ENCODE measurements at places on chromosomes 13 and 19. TPM values are rescaled to one million over a fixed set of nuclear protein-coding genes. Genes with fewer than 3 reads are reported as not detected.

Gene GARIN5A
- total RNA-seq, result 1.8 TPM

Gene ZNF468
- total RNA-seq, result 13.9 TPM

Gene LTBP4
- total RNA-seq, result 521 TPM

Gene OR7D2
- total RNA-seq, result not detected

Gene ANGPTL8
- not detected for total RNA-seq

Gene ZNF418
- 15.8 TPM for total RNA-seq

Gene ZNF829
- total RNA-seq, result 11.5 TPM

Gene TRAPPC5
- total RNA-seq, result 17.3 TPM

Gene PODNL1
- total RNA-seq, result 0.55 TPM

Gene CTXN1
- 14.9 TPM for total RNA-seq

Gene FCAR
- total RNA-seq, result 0.40 TPM

Gene OSCAR
- not detected for total RNA-seq

Gene IL12RB1
- 0.61 TPM for total RNA-seq

Gene KASH5
- total RNA-seq, result not detected

Gene ELSPBP1
- not detected for total RNA-seq

Gene WDR88
- not detected for total RNA-seq

Gene LHFPL6
- total RNA-seq, result 95.1 TPM

Gene RNF225
- total RNA-seq, result not detected

Gene RGS9BP
- not detected for total RNA-seq

Gene EID2
- total RNA-seq, result 6.1 TPM

Gene FFAR1
- not detected for total RNA-seq

Gene ERICH6B
- not detected for total RNA-seq

Gene PPAN
- 30.9 TPM for total RNA-seq

Gene LYPD3
- total RNA-seq, result 2.4 TPM

DNA sequence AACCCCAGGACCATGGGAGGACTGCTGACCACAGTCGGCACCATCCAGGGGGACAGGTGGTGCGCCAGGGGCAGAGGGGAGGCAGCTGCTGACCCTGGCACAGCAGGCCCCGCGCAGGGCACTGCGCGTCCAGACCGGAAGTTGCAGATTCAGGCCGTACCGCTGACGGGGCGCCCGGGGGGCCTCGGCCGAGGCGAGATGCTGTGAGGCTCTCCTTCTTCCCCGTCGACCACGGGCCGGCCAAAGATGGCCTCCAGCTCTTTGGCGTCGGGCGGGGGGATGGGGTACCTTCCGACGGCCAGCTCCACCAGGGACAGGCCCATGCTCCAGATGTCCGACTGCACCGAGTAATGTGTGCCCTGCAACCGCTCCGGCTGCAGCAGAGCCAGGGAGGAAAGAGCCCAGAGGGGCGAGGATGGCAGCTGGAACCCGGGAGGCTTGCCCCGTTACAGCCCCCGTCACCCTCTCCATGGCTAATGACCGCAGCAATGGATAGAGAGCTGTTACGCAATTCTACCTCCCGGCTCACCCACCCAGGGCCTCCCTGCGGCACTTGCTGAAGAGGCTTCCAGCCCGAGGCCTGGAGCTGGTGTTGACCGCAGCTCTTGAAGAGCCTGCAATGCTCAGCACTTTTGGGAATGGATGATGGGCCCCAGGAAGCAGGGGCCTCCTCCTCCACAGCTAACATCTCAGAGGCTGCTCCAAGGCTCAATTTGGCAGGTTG, 24.7 kb downstream of the MAP2K2 start:
- no peak for DNase-seq

- no peak for DNase-seq
These were observed 7.9 kb downstream of the PBX4 start for GRCh38 chr19:19610376-19611202.

- DNase-seq, result no peak
These were observed at the start of gene CAMSAP3 for GRCh38 chr19:7595466-7596133. TSS of gene CAMSAP3 (plus strand) at chr19:7595863. CDS start at chr19:7596003, 140 bp downstream.

DNA sequence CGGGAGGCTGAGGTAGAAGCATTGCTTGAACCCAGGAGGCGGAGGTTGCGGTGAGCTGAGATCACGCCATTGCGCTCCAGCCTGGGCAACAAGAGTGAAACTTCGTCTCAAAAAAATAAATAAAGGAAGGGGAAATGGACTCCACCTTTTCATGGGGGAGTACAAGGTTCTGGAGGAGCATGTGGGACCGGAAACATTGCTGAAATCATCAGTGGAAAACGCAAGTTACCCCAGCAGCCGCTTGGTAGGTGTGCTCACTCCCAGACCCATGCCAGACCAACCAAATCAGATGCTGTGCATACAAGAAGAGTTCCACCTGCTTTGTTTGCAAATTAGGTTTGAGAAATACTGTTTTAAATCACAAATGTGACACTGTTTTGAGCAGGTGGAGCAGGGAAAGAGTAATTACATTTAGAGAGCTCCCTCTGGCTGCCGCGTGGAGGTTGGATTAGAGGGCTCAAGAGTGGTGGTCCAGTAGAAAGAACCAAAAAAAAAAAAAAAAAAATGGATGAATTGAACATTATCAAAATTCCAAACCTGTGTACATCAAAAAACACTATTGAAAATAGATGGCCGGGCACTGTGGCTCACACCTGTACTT, 4.9 kb downstream of the ERICH4 start:
- DNase-seq, result no peak

GRCh38 chr13:70911286-70911685, 803.0 kb upstream of the KLHL1 start:
- DNase-seq, result no peak

GRCh38 chr19:33861950-33862349, 65.3 kb downstream of the KCTD15 start:
- DNase-seq, result no peak

- no peak for DNase-seq
These were observed 93.2 kb downstream of the FRY start for GRCh38 chr13:32124743-32125142.

GRCh38 chr13:38391341-38391740, 41.7 kb downstream of the UFM1 start:
- DNase-seq, result no peak

DNA sequence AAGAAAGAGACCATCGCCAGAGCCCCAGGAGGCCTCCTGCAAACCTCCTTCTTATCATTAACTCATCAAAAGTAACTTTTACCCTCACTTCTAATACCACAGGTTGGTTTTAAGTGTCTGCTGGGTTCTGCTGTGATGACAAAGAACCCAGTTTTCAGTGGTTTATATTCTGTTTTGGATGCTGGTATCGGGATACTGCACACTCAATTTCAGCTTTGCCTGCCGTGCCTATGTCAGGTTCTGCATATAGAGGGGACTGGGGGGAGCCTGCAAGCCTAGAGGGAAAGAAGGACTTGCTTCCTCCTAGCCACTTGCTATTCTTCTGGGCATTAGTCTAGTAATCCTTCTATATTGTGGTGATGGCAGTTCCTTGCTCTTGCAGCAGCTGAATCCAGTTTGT, 242.4 kb downstream of the KCNRG start:
- no peak for DNase-seq

GRCh38 chr13:66858163-66858562, 372.0 kb downstream of the PCDH9 start:
- no peak for DNase-seq

DNA sequence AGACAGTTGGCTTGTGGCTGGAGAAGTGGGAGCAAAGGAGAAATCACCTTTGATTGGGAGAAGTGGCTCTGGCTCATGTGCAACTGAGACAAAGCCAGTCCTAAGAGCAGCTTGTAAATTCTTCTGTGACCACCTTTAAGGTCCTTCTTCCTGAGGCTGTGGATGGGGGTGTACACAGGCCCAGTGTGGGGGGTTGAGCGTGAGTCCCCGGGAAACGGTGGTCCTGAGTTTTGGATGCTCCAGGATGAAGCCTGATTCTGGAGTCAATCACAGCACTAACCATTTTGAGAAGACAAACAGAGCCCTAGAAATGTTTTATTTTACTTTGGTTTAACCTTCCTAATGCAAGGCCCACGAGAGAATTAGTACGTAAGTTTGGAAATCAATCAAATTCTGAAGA, 3.9 kb upstream of the CEBPA start:
- no peak for DNase-seq

DNA sequence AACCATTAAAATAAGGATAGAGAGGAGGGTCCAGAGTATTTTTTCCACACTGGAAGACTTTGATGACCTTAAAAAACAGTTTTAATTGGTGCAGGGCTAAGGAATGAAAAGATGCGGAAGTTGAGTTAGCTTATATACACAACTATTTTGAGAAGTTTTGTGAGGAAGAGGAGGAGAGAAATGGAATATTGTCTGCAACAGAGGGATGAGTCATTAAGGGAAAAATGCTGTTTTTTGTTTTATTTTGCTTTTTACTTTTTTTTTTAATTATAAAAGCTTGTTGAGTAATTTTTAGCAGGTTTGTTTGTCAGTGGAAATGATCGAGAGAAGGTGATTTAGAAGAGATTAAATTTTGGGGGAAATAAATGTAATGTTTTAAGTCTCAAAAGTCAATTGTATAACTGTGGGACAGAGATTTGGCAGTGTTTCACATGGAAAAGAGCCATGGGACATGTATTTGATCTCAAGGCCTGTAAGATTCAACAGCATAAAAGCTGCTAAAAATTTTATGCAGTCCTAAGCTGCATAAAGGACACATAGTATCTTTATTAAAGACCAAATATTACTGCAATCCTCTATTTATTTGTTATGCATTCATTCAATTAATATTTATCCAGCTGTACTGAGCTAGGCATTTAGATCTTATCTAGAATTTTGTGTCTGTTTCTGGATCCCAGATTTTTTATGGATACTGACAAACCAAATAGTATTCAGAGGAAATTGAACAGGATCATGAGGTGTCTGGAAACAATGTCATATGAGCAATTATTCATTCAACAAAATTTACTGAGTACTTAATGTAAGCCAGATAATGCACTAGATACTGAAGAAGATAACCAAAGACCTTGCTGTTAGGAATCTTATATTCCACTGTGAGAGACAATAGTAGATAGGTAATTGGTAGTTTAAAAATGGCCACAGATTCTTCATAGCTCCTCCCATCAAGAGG, 72.7 kb downstream of the DNAJC15 start:
- no peak for DNase-seq

GRCh38 chr13:100388923-100389322, 199.7 kb downstream of the GGACT start:
- DNase-seq, result no peak

GRCh38 chr13:44155422-44156293, 218.0 kb upstream of the SERP2 start:
- peak; percentile 86 for DNase-seq

GRCh38 chr13:47639738-47640447, 361.2 kb downstream of the SUCLA2 start:
- DNase-seq, result no peak

DNA sequence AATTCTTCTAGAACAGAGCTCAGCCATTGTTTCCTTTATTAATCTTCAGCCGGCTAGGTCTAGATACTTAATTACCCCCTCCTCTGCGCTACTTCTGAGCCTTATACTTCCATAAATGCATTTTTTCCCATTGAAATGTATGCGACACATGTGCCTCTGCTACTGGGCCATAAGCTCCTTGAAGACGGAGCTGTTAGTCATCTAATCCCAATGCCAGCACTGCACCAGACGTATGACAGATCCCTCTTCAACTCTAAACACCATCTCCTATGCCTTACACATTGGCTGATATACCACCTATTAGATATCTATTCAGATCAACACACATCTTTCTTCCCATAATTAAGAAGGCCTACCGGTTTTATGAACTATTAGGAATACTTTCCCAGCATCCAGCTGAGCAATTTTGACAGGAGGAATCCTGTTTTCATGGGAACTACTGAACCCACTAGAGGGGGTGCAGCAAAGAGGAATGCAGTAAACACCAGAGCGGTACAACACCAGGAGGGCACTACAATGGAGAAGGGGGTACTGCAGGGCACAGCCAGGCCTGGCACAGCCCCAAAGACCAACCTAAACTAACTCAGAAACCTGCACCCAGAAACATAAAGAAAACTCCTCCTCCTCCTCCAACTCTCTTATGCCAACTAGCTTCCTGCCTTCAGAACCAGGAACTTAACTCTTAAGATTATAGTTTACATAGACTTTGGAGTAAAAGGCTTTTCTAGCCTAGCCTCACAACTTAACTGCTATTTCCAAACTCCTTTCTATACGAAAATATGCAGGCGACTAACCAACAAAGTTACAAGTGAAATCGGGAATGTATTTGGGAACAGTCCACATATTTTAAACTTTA, 18.7 kb downstream of the STK24 start:
- no peak for DNase-seq

- no peak for DNase-seq
These were observed 54.0 kb upstream of the ATP12A start for GRCh38 chr13:24625870-24626849.

GRCh38 chr13:43698758-43699157, 88.0 kb downstream of the ENOX1 start:
- no peak for DNase-seq

GRCh38 chr13:98507282-98507797, 69.6 kb downstream of the STK24 start:
- peak; percentile 62 for DNase-seq

- no peak for DNase-seq
These were observed 156.6 kb downstream of the IRS2 start for GRCh38 chr13:109629737-109630136.

- no peak for DNase-seq
These were observed 1.3 kb upstream of the PTOV1 start for GRCh38 chr19:49849433-49850220.

GRCh38 chr13:25920277-25920676, 131.5 kb downstream of the SHISA2 start:
- no peak for DNase-seq

DNA sequence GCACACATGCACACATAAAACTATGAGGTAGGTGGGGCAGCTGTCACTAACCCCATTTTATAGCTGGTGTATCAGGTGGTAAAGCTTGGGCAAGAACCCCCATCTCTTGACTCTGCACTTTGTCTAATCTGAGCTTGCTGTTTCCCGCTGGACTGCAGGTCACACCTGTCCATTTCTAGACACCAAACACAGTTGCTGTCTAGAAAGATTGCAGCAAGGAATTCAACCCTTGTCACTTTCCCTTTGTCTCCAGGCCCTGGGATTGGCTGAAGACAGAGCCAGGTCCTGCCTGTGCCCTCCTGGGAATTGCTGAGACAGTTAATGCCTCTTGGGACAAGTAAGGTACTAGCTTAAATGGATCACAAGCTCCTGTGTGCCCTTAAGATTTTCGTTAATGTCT, 83.8 kb downstream of the RNASEH2B start:
- no peak for DNase-seq

GRCh38 chr13:100124265-100124664, 35.4 kb downstream of the PCCA start:
- DNase-seq, result no peak

- no peak for DNase-seq
These were observed 6.5 kb upstream of the LATS2 start for GRCh38 chr13:21067848-21068247.

GRCh38 chr19:23318143-23318542, 67.9 kb upstream of the ZNF724 start:
- DNase-seq, result no peak

- DNase-seq, result no peak
These were observed 71.9 kb downstream of the TNFRSF19 start for GRCh38 chr13:23642110-23642509.

DNA sequence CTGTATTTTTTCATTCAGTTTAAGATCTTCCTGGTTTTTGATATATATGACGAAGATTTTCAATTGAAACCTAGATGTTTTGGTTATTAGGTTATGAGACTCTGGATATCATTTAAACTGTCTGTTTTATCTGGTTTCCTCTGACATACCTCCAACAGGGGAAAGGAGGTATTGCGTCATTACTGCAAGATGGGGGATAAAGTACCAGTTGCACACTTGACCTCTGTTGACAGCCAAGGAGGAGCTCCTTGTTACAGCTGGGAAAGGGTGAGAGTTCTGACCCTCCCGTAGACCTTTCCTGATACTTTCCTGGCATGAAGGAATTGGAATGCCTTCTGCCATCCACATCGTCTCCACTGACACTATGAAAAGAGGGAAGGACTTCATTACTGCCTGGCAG, 82.0 kb upstream of the SHISA2 start:
- DNase-seq, result no peak
